ENCODE measurements at places on chromosomes 7 and 10. TPM values are rescaled to one million over a fixed set of nuclear protein-coding genes. Genes with fewer than 3 reads are reported as not detected.

GRCh38 chr7:94266238-94266644, 128.5 kb upstream of the COL1A2 start:
- no peak for DNase-seq

DNA sequence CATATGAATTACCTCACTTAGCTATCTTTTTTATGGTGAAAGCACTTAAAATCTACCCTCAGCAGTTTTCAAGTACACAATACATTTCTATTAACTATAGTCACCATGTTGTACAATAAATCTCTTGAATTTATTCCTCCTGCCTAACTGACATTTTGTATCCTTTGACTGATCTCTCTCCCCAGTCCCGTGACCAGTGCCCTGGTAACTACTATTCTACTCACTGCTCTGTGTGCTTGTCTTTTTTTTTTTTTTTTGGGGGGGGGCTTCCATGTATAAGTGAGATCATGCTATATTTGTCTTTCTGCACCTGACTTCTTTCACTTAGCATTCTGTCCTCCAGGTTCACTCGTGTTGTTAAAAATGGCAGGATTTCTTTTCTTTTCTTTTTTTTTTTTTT, 11.4 kb upstream of the GAD2 start:
- no peak for DNase-seq

FOXP2 gene
- 10.4 TPM for total RNA-seq

DNA sequence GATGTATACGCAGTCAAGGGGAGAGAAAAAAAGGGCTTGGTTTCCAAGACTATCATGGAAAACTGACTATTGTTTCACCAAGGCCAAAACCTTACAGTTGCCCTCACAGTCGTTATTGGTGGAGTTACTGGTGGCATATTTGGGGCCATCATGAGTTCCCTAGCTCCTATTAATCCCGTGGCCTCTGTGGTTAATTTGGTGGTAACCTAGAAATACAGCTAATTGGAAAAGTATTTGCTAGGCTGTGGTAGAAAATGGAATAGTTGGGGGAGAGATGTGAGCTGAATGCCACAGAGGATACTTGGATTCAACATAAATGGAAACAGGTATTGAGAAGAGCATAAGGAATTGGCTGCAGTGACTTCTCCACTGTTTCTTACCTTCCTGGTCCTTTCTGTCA, 450.7 kb downstream of the KCNMA1 start:
- no peak for DNase-seq

PPP1R17 gene
- total RNA-seq = not detected

DNA sequence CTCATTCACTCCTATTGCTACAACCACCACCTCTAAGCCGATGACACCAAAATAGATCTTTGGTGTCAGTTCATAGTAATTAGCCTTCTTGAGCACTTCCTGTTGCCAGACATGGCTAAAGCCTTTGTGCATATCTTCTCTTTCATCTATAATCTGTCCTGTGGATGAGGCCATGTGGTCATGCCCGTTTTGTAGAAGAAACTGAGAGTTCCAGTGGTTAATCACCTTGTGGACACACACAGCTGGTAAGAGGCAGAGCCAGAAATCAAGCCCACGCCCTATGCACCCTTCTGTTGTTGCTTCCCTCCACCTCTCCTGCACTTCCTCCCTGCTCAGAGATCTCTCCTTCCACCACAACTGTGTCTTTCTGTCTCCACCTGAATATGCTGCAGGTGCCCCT, 285.1 kb upstream of the PFKP start:
- DNase-seq = no peak

DNA sequence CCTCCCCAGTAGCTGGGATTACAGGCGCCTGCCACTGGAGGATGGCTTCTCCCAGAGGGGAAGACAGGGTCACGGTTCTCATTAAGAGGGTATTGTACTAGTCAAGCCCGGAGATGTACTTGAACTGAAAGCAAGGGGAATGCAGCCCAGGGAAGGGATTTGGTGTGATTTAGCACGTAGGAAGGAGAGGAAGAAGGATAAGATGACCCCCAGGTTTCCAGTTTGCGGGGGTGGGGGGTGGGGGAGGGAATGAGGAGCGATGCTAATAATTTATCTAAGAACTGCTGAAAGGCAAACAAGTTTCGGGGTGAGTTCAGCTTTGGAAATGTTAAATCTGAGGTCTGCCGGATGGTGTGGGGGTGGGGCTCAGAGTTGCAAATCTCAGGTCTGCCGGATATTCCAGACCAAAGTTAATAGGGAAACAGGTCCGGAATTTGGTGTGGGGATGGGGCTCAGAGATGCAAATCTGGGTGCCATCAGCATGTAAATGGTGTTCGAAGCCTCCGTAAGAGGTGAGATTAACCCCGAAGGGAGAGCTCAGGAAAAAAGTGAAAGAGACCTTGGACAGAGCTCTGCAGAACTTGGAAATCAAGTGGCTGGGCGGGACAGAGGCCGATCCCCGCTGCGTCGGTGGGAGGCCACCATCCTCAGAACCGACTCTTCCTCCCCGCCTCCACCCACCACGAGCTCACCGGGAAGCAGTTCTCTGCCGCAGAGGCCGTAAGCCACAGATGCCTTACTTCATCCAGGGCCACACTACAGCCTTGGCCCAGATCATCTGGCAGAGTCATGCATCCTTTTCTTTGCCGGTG, 1.6 kb upstream of the SEPHS1 start:
- peak; percentile 31 for DNase-seq

SLC26A5 gene
- 0.34 TPM for total RNA-seq

Measured in pancreas (tissue), 10 donors.